ENCODE measurements at places on chromosomes 12 and 14.
A peak's percentile ranks its signal among the peaks of the same experiment; 100 is the strongest.

GRCh38 chr12:26691234-26691970 is 141.6 kb downstream of the ITPR2 start:
- DNase-seq = peak; percentile 61

GRCh38 chr12:26524862-26525465 is 308.0 kb downstream of the ITPR2 start:
- DNase-seq = no peak

GRCh38 chr12:97257726-97258125 is 204.9 kb upstream of the RMST start:
- no peak for DNase-seq

DNA sequence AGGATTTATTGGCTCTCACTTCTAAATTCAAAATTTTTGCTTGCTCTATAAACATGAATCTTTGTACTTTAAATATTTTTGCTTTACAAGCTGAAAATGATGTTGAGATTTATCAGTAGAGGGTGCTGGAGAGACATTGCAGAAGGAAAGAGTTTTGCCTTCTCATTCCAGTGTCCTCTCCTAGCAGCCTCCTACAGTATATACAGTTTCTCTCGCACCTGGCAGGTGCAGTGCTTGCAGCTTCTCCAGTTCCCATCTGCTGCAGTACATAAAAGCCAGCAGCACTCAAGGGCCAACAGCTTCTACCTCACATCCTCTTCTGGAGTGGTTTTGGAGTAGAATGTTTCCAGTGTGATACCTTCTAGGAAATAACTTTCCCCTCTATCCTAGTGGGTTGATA is 601.8 kb upstream of the ATXN7L3B start:
- no peak for DNase-seq

GRCh38 chr14:55340482-55340881 is 69.3 kb downstream of the FBXO34 start:
- no peak for DNase-seq

DNA sequence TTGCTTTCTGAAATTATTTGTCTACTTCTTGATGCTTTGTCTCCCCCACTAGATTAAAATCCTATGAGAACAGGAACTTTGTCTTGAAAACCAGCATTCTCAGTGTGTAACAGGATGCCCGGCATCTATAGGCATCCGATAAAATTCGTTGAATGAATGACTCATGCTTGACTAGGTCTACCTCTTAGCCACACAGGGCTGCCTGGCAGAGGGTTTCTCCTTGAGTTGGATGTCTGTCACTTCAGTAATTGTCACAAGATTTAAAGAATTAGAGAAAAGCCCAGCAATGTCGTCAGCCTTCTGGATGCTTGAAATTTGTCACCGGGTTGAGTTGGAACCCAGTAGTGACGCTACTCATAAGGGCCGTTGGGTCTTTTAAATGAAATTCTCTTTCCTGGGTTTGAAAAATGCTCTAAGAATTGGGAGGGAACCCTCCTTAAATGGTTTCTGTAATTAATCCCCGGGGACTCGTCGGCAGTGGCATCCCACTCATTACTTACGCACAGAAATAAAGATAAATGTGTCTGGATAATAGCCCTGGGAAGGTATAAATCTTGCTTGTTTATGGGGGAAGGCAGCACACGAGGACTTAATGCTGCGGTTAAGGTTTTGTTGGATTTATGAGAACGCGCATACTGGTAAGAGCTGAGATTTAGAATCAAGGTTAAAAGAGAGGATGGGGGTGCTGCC is 194.1 kb downstream of the AACS start:
- no peak for DNase-seq

- DNase-seq = no peak
Measured at GRCh38 chr12:497501-498160, 37.9 kb downstream of the B4GALNT3 start.

- no peak for DNase-seq
Measured at GRCh38 chr12:105214148-105214547, 21.8 kb downstream of the APPL2 start.
